ENCODE measurements at places on chromosomes 1 and 21. TPM values are rescaled to one million over a fixed set of nuclear protein-coding genes. Genes with fewer than 3 reads are reported as not detected.

ZBTB8A gene
- 21.4 TPM for total RNA-seq

CLCNKA gene
- 4.6 TPM for total RNA-seq

ERICH3 gene
- total RNA-seq: not detected

OLIG2 gene
- total RNA-seq: 0.59 TPM

FABP3 gene
- 3.0 TPM for total RNA-seq

PDZK1 gene
- total RNA-seq: 47.6 TPM

C2CD4D gene
- 0.47 TPM for total RNA-seq

BSND gene
- total RNA-seq: 0.07 TPM

LORICRIN gene
- total RNA-seq: not detected

DNA sequence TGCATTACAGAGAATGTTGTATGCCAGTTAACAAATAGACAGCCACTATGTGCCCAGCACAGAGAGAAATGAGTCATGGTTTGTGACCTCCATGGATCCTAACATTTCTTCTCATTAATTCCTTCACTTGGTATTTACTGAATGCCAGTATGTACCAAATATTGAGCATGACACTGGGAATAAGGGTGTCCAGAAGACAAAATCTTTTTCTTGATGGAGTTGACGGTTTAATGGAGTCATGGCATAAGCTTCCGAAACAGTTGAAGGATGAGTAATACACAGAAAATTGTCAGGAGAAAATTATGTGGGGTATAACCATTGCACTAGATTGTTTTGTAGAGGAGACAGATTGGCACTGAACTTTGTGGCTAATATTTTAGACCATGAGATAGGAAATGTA, 36.9 kb downstream of the PTGFR start:
- DNase-seq: no peak

DNA sequence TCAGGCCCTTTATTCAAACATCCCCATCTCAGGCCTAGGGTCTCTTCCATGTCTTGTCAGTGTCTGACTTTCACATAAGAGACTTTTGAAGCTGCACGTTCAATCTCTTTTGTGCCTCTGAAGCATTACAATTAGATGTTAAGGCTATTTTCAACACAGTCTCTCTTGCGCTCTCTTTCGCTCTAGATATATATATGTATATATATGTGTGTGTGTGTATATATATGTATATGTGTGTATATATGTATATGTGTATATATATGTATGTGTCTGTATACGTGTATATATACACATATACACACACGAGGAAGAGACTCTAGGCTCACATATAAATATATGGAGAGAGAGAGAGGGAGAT, 162.5 kb upstream of the RNPC3 start:
- no peak for DNase-seq

GRCh38 chr1:36769886-36770830, 264.2 kb downstream of the GRIK3 start:
- DNase-seq: peak; percentile 81

DNA sequence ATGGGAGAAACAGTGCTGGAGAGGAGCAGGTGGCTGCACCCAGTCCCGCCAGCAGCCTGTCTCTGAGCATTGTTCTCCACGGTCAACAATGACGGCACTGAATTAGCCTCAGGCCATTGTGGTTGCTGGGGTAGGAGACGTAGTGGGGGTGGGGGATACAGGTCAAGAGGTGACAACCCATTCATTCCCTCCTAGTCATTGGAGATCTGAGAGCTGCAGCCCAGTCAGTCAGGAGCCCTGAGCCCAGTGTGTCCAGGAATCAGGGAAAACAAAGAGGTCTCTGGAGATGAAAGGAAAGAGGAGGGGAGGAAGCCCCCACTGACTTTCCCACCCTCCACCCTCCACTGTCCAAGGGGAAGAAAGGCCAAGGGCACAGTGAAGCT, 15.3 kb downstream of the SMIM12 start:
- peak; percentile 81 for DNase-seq

- DNase-seq: peak; percentile 43
These were observed 355.7 kb upstream of the DPYD start for GRCh38 chr1:98276514-98276913.

DNA sequence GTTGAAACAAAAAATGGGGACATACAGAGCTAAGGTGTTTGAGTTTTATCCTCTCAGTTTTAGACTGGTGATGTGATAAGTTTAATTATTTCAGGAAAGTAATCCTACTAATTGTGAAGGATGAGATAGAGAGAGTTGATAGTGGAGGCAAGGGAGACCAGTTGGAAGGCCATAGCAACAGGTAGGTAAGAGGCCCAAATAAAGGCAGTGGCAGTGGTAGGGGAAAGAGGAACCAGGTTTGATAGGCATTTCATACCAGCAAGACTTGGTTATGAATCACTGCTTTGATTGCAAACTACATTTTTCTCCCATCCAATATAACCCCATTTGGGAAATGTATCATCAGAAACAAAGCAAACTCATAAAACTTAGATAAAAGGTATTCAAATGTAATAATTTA, 63.1 kb upstream of the SH3GLB1 start:
- DNase-seq: no peak

- no peak for DNase-seq
These were observed 26.1 kb upstream of the LRRC47 start for GRCh38 chr1:3822421-3822820.

DNA sequence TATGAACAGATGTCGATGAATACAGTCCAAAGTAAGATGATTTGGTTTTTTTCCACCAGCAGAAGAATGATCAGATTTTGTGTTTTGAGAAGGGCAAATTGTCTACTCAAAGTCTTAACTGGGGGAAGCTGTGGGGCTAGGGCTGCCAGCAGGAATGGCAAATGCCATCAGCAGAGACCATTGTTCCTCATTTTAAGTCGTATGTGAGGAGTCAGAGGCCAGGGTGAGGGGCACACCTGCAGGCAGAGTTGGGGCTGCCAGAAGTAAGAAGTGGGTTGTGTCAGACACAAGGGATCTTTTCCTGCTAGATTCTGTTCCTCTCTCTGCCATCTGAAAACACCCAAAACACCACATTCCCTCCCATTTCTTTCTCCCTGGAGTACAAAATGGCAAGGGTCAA, 8.7 kb downstream of the PARK7 start:
- DNase-seq: no peak

DNA sequence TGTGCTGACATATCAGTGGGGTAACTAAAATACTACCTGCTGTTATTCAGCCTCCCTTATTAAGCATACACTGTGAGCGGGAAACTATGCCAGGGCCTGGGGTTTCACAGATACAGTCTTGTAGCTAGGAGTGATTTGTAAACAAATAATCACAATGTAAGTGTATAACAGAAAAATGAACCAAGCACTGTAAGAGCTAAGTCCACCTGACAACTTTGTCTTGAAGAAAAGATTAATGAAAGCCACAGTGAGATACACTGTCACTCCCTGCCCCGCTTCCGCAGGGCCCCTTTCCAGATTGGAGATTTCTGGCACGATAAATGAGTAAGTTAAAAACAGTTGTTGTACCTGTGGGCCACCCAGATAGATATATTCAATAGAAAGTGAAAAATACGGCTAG, 4.8 kb downstream of the RCAN3 start:
- no peak for DNase-seq

GRCh38 chr1:184188037-184188436, 136.5 kb downstream of the TSEN15 start:
- DNase-seq: no peak

GRCh38 chr21:33115631-33116510, 45.9 kb downstream of the OLIG1 start:
- no peak for DNase-seq

- peak; percentile 93 for DNase-seq
These were observed 575 bp downstream of the TRIM67 start for GRCh38 chr1:231162297-231162969.

DNA sequence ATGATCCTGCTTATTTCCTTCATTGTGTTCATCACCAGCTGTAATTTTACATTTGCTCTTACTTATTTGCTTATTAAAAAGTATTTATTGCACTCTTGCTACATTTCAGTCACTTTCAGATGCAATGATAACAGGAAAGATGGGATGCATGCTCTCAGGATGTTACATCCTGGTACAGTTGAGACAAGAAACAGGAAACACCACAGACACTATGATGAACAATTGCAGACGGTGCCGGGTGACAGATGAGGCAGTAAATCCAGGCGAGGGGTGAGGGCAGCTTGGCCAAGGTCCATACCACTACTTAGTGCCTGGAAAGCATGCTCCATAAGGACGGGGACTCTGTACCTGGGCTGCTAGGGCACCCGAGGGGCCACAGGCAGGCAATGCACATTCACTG, 156.6 kb upstream of the RAB4A start:
- DNase-seq: no peak

GRCh38 chr1:34013136-34013535, 149.3 kb downstream of the HMGB4 start:
- peak; percentile 19 for DNase-seq

- DNase-seq: peak; percentile 70
These were observed 53.2 kb upstream of the SYNC start for GRCh38 chr1:32755810-32756159.

GRCh38 chr1:112727716-112728115, 12.6 kb upstream of the PPM1J start:
- peak; percentile 63 for DNase-seq

DNA sequence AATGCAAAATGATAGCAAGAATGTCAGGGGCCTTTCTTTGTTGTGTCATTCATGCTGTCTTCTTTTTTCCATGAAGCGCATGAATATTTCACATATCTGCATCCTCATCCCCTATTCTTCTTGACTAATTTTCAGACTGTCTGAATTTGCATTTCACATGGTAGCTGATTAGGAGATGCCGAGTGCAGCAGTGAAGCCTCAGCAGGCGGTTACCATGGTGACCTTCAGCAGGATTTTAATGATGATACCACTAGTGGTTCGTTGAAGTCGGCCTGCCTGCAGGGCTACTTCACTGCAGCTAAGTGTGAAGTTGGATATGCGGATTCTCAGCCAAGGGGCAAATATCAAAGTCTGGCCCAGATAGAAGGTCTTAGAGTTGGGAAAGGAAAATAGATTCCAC, 141.8 kb downstream of the NEK7 start:
- peak; percentile 70 for DNase-seq

DNA sequence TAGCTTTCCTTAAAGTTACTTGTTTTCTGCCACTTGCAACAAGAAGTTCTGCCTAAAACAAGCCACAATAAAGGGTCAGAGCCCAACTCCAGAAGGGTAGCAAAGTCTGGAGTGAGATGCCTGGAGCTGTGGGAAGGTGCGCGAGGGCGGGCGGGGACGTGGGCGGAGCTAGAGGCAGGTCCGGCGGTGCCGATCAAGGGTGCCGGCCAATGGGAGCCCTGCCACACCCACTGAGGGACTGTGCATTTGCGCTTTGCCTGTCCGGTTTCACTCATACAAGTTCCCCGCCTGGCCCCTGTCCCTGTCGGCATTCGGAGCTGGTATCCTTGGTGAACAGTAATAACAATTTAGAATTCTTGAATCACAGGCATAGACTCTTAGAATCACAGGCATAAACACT, 732.4 kb downstream of the MATN1 start:
- DNase-seq: peak; percentile 89

DNA sequence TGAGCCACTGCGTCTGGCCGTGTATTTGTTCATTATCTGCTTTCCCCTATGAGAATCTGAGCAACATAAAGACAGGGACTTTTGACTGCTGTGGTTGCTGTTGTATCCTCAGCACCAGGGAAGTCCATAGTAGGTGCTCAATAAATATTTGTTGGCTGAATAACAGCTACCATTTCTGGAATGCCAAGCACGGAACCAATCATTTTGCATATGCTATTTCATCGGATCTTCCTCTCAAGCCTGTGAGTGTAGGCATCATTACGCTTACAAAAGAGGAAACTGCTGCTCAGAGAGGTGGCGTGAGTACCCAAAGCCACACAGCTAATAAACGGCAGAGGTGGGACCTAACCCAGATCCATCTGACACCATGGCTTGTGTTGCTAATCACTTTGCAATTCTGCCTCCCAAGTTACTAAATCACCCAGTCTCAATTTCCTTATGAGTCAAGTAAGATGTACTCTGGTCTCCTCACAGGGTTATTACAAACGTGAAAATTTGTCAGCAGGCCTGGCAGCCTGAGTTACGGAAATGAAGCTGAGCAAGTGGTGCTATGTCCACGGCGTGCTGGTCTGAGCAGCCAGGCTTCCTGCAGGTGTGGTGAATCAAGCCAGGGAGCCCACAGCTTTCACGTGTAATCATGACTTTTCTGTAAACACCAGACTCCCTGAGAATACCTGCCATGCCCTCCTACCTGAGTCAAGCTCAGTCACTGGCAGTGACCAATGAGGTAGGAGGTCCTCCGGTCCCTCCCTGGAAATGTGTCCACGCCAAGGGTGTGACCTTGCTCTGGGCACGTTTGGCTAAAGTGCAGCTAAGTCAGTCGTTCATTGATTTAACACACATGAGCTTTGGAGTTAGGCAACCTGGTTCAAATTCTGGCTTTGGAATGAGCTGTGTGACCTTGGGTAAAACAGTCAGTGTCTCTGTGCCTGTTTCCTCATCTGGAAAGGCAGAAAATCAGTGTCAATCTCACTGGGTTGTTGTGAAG, 4.8 kb upstream of the RHCE start:
- DNase-seq: no peak
